ENCODE measurements at places on chromosomes 16 and 17. TPM values are rescaled to one million over a fixed set of nuclear protein-coding genes. Genes with fewer than 3 reads are reported as not detected.

- DNase-seq, result no peak
These were observed 8.1 kb downstream of the MYOCD start for GRCh38 chr17:12673788-12674187.

GRCh38 chr16:85798283-85798776 lies 1.0 kb downstream of the EMC8 start:
- DNase-seq, result no peak

GRCh38 chr16:88064011-88064888 lies 113.0 kb downstream of the BANP start:
- DNase-seq, result no peak

DNA sequence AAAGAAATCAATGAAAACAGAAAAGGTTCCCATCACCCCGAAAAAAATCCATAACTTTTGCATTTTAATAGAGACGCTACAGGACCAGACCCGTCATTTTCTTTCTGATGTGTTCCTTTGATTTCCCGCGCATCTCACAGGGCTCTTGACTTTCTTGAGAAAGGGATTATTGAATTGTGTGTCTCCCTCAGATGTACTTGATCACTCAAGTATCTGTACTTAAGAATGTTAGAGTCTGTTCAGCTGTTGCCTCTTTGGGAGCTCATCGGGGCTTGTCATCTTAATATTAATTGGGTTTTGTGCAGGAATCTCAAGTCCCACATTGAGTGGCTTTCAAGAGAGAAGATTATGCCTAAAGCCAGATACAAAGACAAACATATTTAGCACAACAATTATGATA lies 606.4 kb upstream of the SALL1 start:
- DNase-seq, result no peak

- peak; percentile 43 for DNase-seq
These were observed 632 bp downstream of the SLC9A5 start for GRCh38 chr16:67249178-67250044.

The KRTAP2-2 gene
- total RNA-seq, result not detected

The CPHXL2 gene
- total RNA-seq, result not detected

The LAT gene
- total RNA-seq, result 2.0 TPM

All from WTC11 (cell line).